ENCODE measurements at places on chromosomes 6 and 20.

DNA sequence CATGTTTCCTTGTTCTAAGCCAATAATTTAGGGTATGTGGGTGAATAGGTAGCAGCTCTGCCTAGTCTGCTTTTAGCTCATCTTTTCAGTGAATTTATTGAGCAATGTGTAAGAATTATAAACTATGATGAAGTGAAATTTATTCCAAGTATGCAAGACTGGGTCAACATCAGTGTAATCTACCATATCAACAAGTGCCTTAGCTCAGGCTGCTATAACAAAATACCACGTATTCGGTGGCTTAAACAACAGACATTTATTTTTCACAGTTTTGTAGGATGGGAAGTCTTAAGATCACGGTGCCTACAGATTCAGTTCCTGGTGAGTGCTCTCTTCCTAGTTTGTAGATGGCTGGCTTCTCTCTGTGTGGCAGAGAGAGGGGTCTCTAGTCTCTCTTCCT, 54.0 kb downstream of the LYRM2 start:
- DNase-seq, result no peak

- no peak for DNase-seq
Measured at GRCh38 chr6:36930483-36930882, 24.1 kb upstream of the PI16 start.

DNA sequence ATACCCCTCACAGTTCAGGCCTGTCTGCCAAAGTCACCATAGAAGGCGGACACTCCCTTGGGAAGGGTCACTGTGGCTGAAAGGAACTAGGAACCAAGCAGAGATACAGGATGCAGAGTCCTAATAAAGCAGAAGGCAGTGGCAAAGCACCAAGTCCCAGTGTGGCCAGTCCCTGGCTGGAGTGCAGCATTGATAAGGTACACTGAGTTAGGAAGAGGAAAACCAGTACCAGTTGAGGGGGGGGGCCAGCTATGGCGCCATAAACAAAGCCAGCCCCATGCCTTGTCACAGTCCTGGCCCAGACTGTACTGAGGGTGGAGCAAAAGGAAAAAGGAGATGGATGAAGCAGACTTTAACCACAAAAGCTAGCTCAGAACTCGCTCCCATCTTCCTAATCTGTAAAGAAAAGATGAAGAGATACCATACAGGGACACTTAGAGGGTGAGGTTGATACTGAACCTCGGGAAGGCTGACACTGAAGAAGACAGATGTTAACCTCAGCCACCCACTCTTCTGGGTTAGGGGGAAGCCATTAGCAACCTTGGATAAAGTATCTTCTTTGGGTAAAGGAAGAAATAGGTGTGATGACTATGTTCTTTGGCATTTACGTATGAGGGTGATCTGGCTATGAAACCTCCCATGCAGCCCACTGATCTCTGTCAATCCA, 7.8 kb downstream of the ABHD12 start:
- no peak for DNase-seq

GRCh38 chr6:63561288-63561687, 11.0 kb upstream of the LOC128125822 start:
- no peak for DNase-seq

GRCh38 chr6:56618050-56618449, 24.6 kb downstream of the DST start:
- DNase-seq, result no peak

GRCh38 chr6:139655783-139656705, 281.6 kb upstream of the CITED2 start:
- no peak for DNase-seq

- no peak for DNase-seq
Measured at GRCh38 chr20:15375836-15376235, 1038.4 kb upstream of the FLRT3 start.

GRCh38 chr6:132413499-132413802, 12.2 kb upstream of the MOXD1 start:
- DNase-seq, result no peak

DNA sequence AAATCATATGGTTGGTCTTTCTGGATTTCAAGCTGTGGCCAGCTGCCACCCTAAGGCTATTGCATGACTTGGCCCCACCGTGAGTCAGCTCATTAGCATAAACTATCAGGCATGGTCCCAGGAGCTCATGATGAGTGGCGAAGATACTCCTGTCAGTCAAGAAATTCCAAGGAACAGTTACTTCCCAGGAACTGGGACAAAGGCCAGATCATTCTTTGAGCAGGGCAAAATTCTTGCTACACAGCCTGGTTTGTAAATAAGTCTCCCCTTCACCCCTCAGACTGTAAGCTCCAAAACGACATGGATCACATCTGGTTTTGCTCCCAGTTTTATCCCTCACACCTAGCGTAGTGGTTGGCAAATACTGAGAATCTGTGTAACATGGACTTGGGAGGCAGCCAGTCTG, 33.0 kb upstream of the KIAA1586 start:
- DNase-seq, result no peak

- no peak for DNase-seq
Measured at GRCh38 chr20:10605547-10606195, 68.1 kb downstream of the JAG1 start.

DNA sequence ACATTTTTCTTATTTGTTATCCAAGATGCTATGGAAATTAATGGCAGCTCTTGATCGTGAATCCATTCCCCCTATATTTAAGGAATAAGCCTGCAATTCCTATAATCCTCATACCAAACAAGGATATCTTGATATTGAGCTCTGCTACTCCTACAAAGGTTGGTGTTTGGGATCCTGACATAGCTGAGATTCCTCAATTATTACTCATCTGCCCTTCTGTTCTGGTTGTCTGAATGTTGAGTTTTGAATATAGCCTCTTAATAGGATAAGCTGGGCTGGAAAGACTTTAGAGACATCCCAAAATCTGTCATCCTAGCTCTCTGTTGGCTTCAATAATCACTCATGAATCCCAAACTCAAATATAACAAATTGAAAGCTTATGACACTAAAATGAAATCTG, 49.9 kb downstream of the CLIC5 start:
- no peak for DNase-seq

- no peak for DNase-seq
Measured at GRCh38 chr6:168097621-168098430, 18.8 kb upstream of the FRMD1 start.

DNA sequence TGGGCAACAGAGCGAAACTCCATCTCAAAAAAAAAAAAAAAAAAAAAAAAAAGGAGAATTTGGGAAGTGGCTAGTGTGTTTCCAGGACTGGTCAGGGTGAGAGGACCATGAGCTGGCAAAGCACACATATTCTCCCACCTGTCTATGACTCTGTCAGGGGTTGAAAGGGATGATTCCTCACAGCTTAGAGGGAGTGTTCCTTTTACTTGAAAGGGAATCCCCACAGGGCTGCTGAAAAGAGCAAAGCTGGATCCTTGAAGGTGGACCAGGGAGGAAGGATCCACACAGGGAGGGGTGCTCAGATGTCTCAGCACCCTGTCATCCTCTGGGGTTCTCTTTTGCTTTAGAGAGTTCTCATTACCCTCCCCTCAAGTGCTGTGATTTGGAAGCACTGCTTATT, 13.2 kb downstream of the MRAP2 start:
- no peak for DNase-seq

DNA sequence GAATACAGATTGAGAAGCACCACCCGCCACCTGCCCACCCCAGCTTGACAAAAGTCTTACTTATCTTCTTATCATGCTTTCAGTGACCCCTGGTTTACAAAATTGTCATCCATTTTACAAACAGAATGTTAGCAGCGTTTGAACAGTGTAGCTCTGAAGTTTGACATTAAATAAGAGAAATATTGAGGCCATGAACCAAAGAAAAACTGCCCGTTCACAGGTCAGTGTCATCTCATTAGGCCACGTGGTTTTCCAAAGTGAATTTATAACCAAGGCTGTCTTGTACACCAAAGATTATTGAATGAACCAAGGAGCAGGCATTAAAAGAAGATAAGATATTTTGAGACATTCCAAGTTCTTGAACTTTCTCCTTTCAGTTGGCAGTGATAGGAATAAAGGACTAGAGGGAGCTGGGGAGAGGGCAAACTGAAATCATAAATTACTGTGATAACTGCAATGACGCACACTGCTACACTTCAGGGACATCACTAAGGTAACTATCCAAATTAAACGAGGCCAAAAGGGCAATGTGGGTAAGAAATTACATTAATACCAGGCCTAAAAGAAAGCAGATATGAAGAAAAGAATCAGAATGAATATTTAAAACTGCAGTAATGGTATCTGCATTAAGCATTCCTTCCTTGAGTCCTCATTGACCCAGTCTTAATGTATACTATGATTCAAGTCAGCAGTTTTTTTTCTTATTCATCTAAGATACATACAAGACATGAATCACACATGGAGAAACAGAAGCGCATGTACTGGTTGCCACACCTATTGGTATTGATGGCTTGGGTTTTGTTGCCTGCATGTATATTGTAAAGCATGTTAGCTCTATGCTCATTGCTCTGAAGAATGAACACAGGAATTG, 159.8 kb upstream of the ARG1 start:
- no peak for DNase-seq

- DNase-seq, result no peak
Measured at GRCh38 chr20:2301164-2301622, 5.4 kb downstream of the TGM3 start.

DNA sequence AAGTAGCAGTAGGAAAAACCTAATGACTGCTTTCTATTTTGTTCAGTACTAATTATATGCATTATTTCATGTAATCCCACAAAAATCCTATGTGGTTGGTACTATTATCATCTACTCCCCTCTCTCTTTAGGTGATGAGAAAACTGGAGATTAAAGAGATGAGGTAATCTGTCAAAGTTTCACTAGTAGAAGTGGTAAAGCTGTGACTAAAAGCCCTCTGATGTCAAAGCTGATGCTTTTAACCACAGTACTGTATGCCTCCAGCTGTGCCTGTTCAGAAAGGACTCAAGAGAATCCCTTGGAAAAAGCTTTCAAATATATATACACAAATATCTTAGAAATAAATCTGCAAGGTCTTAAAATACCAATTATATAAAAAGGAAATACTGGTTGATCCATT, 38.0 kb downstream of the PHIP start:
- no peak for DNase-seq

DNA sequence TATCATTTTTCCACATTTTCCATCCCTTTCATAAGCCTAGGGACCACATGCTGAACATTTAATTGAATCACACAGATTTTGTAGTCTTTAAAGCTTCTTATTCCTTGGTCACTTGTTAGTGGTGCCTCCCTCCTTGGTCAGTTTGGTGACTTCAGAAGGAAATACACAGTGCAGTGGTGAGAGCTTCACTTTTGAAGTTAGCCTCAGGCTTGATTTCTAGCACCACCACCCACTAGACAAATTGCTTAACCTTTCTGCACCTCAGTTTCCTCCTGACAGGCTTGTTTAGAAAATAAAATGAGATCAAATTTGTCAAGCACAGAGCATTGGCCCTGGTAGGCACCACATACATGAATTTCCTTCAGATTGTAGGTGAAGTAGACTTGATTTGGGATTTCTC, 91.7 kb downstream of the FOXO3 start:
- no peak for DNase-seq

DNA sequence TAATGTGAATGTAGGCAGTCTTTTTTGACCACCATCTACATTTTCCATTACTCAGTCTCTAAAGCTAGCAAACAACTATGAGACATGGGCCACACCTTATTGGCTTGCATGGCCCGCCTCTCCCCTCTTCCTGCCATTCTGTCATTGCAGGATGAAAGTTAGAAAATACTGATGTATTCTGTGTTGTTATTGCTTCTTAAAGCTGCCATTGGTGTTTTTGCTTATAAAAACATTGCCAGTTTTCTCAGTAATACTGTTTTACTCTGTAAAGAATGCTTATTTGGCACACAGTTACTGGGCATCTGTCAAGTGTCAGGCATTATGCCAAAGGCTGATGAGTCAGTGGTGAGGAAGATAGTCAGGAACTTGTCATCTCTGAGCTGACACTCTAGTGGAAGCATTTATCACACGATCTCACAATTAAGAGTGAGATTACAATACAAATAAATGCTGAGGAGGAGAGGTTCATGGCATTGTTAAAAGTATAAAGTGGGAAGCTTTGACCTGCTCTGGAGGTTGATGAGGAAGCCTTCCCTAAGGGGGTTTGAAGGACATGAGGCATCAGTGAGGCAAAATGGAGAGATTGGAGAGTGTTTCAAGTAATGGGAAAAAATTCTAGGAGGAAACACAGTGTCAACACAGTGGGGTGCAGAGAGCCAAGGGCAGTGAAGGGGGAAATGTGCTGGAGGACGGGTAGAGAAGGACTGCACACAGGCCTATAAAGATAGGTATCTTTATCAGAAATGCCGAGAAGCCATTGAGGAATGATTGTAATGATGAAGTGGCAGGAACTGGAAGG, 14.7 kb downstream of the KLHL32 start:
- DNase-seq, result no peak

Data from DMS79 (cell line).